ENCODE measurements at places on chromosomes 2 and 18.

- DNase-seq, result no peak
These were observed 101.5 kb downstream of the KCNF1 start for GRCh38 chr2:11013196-11013595.

GRCh38 chr2:236990552-236990951, 95.1 kb upstream of the COPS8 start:
- no peak for DNase-seq

DNA sequence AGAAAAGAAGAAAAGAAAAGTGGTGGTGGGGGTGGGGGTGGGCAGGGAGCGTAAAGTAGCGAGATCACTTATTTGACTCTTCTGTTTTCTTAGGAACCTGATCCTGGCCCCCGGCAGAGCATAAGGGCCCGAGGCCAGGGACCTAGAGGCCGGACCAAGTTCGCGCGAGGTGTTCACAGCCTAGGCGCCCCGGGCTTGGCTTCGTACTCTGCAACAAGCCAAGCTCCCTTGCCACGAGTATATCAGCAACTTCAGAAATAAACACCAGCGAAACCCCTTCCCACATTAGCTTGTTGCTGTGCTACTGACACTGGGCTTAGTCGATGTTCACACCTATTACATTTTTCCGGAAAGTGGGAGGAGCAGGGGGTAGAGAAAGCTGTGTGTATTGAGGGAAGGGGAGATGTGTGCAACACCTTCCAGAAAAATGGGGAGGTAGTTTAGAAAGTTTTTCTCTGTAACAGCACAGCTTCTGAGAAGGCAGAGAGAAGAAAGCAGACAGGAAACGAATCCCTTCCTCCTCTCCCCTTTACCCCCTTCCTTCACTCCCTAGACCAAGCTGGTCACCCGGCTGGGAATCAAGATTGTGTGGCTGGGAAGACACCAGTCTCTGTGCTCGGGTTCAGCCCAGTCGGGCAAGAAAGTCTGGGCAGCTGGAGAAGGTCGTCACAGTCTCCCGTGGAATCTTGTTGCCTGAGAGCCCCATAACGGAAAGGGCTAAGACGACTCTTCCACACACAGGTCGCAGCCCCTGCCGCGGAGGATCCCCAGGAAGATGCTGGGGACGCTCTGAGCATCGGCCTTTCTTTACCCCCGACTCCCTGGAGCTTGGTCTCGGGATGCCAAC, 12.0 kb upstream of the SATB2 start:
- DNase-seq, result no peak

- peak; percentile 50 for DNase-seq
These were observed 24.8 kb downstream of the SP3 start for GRCh38 chr2:173940208-173941020.

- peak; percentile 81 for DNase-seq
These were observed 132.1 kb downstream of the MBP start for GRCh38 chr18:77000527-77000926.

- DNase-seq, result no peak
These were observed 78.8 kb downstream of the NR4A2 start for GRCh38 chr2:156253765-156254164.

- peak; percentile 64 for DNase-seq
These were observed 404.3 kb downstream of the XIRP2 start for GRCh38 chr2:167292430-167293171.

- no peak for DNase-seq
These were observed 217.4 kb downstream of the DPP10 start for GRCh38 chr2:114659880-114660279.

- DNase-seq, result peak; percentile 84
These were observed 57.4 kb downstream of the ADI1 start for GRCh38 chr2:3461801-3462492.

GRCh38 chr18:62977512-62977911, 262.2 kb downstream of the PHLPP1 start:
- DNase-seq, result no peak

DNA sequence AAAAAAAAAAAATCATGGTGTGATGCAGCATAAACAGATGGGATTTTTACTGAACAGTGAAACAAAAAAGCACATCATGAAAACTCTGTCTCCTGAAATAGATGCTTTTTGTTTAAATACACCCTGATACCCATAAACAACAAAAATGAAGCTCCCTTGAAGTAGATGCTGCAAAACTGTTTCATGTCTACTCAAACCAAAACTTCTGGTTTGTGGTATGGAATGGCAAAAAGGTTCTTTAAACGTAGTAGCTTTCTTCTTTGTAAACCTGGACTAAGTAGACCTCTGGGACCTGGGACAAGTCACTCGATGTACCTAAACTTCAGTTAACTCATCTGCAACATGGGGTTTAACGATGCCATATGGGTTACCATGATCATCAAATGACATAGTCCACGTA, 64.4 kb upstream of the RAPH1 start:
- no peak for DNase-seq

DNA sequence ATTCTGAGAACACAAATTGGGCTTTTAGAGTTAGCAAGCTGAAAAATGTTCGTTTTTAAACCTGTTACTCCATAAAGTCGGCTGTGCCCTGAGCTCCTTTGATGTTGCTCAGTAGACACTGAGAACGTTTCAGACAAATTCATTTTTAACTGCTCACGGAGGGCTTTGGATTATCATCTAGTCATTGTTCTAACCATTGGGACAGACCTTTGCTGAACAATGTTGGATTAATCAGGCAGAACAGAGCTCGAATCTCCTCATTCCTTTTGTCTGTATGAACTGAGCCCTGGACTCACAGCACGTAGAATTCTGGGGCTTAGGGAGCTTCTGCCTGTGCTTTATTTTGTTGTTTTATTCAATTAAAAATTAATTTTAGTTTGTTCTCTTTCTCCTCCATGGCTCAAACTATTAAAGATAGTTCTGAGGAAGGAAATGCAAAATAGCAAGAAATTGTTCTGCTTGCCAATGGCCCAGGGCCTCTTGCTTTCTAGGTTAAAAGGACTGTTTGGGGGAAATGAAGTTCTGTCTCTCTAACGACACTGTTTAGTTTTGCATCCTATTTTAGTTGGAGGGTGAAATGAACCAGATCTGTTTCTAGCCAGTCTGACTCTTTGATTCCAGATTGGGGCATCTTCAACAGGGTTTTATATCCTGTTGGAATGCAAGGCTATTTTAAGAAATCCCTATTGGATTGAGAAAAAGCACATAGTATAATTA, 114.7 kb upstream of the CXCR4 start:
- no peak for DNase-seq

DNA sequence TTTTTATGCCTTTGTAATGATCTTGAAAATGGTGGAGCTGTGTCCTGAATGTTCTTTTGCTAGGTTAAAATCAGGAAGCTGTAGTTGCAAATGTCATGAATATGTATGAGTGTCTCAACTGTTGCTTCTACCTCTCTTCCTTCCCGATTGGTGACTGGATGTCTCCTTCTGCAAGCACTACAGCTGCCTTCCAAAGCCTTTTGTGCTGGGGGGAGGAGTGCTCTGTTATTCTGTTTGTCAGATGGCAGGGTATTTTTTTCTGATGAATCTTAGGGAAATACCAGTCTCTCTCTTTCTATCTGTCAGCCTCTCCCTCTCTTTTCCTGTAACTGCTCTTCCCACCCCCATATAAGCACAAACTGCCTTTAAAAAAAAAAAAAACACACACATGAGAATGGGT, 1396.3 kb upstream of the CELF4 start:
- DNase-seq, result peak; percentile 99

- no peak for DNase-seq
These were observed 1425.6 kb upstream of the PIK3C3 start for GRCh38 chr18:40529478-40529877.

GRCh38 chr18:55762424-55762823, 174.4 kb upstream of the TCF4 start:
- no peak for DNase-seq

DNA sequence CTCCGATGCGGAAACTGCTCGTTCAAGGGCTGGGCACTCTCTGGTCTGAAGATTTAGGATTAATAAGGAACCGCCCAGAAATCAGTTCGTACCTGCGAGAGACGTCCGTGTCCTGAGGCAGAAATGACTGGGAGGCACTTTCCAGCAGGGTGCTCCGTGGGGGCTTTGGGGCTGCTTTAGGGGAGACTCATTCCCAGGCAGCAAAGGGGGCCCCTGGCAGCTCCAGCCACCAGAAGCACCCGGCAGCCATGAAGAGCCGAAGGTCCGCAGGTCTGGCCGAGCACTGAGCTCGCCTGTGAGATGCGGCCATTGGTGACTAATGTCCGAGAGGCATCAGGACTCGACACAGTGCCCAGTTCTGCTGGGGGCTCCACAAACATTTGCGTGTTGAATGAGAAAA, 20.9 kb downstream of the KCNG2 start:
- DNase-seq, result no peak

DNA sequence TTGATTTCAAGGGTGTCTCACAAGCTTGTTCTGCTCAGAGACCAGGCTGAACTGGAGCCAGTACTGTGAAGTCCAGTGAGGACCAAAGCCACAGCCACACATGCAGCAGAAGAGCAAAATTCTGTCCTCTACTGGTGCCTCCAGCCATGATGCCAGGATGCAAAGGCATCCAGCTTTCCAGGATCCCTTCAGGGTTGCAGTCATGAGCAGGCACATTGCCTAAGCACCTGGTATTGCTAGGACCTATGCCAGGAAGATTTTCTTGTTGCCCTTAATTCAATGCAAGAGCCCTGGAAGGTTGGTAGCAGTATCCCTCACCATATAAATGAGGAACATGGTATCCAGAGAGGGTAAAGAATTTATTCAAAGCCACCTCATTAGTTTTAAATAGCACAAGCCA, 78.9 kb upstream of the CYRIA start:
- no peak for DNase-seq

GRCh38 chr2:23707096-23707495, 219.8 kb downstream of the ATAD2B start:
- no peak for DNase-seq

DNA sequence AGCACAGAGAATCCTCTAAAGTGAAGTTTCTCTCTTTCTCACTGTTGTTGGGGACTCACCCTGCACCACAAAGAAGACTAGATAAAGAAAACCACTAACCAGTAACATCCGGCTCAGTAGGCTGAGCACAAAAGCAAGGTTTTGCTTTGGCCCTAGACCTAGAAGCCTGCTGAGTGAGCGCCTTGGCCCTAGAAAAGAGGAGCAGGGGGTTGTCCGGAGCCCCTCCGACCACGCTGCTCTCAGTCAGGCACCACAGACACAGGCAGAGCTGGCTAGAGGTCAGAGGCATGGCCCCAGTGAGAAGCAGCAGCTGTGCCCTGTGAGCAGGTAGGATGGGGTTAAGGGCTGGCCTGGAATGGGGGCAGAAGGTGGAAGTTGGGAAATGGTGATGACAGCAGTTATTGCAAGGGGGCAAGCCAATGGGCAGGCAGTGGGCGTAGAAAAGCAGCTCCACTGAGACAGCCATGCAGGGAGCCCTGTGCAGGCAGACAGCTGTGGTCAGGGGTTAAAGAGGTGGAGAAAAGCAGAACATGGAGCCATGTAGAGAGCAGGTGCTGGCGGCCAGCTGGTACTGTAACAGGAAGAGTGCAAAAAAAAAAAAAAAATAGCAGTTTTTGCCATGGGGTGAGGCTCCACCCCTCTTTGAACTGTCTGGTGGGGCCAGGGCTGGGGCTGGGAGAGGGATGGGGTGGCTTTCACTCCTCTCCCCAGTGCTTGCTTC, 36.9 kb upstream of the SLC14A1 start:
- no peak for DNase-seq

DNA sequence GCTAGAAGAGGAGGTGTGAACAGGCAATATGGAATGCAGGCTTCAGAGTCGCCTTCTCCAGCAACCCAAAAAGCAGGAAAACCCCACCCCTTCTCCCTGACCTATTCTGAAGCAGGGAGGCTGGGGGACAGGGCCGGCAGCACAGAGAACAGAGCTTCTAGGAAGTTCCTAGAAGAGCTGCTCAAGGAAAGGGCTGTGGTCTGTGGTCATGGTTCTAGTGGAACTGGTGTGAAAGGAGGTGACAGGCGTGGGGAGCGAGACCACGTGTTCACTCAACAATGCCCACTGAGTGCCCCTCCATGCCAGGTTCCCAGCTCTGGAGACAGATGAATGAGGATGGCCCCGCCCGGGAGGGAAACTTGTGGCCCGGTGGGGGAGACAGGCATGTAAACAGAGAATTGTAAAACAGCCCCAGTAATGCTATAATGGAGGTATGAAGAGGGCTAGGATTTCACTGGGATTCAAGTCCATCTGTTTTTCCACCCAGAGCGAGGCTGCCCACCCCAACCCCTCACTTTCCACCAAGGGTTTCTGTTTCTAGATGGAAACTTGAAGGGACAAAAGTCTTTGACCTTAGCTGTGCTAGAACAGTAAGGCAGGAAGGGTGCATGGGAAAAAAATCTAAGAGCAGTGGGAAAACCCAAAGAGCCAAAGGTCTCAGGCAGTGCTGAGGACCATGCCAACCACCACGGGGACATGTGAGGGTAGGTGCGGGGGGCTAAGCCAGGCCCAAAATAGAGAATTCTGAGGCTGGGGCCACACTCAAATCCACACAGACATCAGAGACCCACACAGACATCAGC, 71.8 kb downstream of the TNS1 start:
- no peak for DNase-seq

DNA sequence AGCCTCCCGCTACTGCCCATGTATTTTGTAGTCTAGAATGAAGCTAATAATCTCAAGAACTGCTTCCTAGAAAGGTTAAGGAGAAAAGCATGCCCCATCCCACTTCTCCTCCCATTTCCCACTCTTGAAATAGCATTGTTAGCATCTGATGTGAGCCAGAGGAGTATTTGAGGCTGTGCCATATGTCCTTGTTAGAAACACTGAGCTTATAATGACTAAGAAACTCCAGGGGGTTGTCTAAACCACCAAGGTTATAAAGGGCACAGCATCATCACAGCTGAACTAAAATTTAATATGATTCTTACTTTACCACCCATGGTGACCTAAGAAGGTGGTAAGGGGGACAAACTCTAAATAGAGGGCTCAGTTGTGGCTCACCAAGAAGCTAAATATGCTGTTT, 16.6 kb downstream of the TSPYL6 start:
- DNase-seq, result no peak

GRCh38 chr18:45494811-45495210, 120.5 kb upstream of the SLC14A2 start:
- no peak for DNase-seq

- no peak for DNase-seq
These were observed 84.2 kb downstream of the SLC8A1 start for GRCh38 chr2:40367652-40368051.

DNA sequence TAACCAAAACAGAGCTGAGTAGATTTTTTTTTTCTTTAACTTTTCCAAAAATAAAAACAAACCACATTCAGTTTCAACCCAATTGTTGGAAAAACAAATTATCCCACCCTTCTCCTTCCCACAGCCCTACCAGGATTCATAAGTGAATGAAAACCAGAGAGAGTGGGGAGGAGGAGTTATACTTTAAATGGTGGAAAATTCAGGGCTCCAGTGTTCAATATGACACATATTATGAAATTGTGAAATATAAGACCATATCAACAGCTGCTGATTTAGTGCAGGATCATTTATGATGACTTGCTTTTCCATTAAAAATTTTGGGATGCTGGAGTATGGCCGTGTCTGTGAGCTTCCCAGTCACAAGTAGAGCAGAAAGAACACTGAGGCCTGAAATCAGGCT, 26.7 kb downstream of the COLEC12 start:
- no peak for DNase-seq

DNA sequence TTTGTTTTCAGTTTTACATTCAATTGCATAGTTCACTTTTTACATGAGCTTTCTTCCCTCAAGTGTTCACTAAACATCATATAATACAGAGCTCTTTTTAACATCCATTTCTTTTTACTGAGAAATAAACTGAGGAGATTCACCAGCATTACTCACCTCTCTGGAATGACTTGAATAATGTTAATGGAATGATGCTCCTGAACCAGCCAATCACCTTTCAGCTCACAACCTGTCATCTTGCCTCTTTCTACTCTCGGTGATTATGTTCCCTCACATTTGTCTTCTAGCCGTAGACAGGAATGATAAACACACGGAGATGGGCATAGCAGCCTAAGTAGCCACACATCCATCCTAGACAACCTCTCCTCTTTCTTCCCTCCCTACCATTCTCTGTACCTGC, 301.7 kb downstream of the PAX3 start:
- no peak for DNase-seq
